Activated naive CD8-positive, alpha-beta T cell treated with anti-CD3 and anti-CD28 coated beads, Interleukin-2, amount 50 U/mL, for 16 hours (primary cell): ENCODE measurements at places on chromosomes 6 and 20.

GRCh38 chr6:128256095-128256494 lies 264.3 kb downstream of the PTPRK start:
- no peak for DNase-seq

DNA sequence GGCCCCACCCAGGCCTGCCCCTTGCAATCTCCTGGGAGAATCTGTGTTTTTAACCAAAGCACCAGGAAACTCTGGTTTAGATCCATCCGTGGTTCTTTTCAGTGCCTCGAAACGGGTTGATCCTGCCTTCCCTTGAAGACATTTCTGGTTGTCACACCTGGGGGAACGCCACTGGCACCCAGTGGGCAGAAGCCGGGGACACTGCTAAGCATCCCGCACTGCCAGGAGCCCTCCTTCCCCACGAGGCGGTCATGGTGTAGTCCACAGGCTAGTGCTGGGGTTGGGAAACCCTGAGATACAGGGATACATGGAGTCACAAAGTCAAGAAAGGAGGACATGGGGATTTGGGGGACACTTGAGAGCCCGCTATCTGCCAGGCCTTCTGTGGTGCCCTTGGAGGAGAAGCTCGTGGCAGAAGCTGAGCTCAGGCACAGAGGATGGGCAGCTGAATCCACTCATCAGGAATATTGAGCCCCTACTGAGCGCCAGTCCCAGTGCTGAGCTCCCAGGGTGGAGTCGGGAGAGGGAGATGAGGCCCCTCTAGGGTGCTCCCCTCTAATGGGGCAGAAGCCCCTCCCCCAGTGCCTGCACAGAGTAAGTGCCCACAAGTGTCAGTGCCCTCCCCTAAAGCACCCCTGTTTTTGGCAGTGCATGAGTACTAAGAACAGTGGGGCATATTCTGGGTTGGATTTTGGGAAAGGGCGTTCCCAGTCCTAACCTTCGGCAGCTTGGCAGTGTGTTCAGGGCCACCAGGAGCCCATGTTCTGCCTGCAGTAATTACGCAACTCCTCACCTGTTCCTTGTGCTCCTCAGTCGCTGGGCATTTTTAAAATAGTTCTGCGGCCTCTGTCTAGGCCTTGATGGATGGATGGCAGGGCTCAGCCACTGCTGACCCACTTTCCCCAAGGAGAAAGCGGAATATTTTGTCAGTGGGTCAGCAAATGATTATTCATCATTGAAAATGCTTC lies 25.6 kb upstream of the PHACTR3 start:
- no peak for DNase-seq

- no peak for DNase-seq
Observed at GRCh38 chr20:2465100-2465499, 5.5 kb downstream of the SNRPB start.

- no peak for DNase-seq
Observed at GRCh38 chr6:4888841-4889240, 112.6 kb downstream of the CDYL start.

GRCh38 chr6:41573985-41574384 lies 27.8 kb downstream of the FOXP4 start:
- DNase-seq: no peak

DNA sequence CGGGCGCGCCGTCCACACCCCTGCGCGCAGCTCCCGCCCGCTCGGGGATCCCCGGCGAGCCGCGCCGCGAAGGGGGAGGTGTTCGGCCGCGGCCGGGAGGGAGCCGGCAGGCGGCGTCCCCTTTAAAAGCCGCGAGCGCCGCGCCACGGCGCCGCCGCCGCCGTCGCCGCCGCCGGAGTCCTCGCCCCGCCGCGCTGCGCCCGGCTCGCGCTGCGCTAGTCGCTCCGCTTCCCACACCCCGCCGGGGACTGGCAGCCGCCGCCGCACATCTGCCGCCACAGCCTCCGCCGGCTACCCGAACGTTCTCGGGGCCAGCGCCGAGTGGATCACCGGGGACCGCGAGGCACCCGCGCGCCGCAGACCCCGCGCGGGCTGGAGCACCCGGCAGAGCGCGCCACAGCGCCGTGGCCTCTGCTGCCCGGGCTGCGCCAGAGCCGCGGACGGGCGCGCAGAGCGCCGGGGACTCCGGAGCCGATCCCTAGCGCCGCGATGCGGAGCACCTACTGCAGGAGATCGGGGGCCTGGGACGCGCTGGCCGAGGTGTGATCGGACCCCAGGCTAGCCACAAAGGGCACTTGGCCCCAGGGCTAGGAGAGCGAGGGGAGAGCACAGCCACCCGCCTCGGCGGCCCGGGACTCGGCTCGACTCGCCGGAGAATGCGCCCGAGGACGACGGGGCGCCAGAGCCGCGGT lies at the start of gene BMP2:
TSS of gene BMP2 (plus strand) at position 151 of the 692 bp plus-strand sequence. CDS start 2,441 bp downstream, outside the sequence.
- DNase-seq: no peak

GRCh38 chr6:27847706-27848105 lies 64.5 kb downstream of the OR2B2 start:
- DNase-seq: no peak

DNA sequence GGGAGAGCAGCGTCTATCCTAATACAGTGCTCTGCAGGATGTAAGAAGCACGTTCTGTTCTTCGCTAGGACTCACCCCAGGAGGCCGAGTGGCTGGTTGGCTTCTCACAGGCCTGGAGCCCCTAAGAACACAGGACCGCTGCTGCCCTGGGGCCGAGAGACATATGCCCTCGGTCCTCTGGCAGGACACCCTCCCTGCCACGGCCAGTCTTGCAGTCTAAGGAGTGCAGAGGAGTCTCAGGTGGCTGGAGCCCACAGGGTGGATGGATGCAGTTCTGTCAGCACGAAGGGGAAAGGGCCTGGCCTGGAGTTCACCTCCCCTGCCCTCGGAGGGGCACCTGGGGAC lies 96.5 kb downstream of the SMOC2 start:
- DNase-seq: no peak

GRCh38 chr6:117303323-117303722 lies 38.0 kb downstream of the VGLL2 start:
- DNase-seq: no peak

DNA sequence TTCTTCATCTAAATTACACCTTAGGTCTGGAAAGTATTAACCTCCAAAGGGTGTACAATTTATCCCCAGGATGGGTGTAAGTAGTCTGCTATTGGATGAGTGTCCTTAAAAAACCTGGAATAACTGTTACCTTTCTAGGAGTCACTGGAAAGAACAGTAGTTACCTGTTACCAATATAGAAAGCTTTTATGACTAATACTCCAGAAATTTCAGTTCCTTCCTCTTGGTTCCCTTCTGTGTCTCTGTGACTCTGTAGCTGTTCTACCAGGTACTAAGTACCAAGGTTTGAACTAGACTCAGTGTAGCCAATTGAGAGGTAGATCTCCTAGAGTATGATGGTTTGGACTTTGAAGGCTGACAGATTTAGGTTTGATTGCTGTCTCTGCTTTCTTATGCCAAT lies 47.0 kb upstream of the TBX18 start:
- no peak for DNase-seq

- DNase-seq: no peak
Observed at GRCh38 chr6:153960741-153961140, 78.3 kb upstream of the OPRM1 start.

- no peak for DNase-seq
Observed at GRCh38 chr6:53411451-53411850, 62.7 kb upstream of the ELOVL5 start.
